ENCODE measurements at places on chromosomes 16 and 17.
A peak's percentile ranks its signal among the peaks of the same experiment; 100 is the strongest.

DNA sequence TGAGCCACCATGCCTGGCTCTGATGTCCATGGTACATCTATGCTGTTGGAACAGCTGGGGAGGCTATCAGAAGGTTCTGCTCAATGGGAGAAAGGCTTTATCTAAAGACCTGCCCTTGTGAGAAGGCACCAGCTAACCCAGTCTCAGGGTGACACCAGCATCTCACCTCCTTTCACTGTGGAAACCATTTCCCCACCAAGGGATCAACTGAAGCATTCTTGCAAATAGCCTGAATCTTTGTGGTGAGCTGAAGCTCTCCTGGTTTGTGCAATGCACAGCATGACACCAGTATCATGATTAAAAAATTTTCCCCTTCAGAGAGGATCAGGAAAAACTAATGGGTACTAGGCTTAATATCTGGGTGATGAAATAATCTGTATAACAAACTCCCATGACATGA lies 5.1 kb downstream of the CCL18 start:
- no peak for DNase-seq

DNA sequence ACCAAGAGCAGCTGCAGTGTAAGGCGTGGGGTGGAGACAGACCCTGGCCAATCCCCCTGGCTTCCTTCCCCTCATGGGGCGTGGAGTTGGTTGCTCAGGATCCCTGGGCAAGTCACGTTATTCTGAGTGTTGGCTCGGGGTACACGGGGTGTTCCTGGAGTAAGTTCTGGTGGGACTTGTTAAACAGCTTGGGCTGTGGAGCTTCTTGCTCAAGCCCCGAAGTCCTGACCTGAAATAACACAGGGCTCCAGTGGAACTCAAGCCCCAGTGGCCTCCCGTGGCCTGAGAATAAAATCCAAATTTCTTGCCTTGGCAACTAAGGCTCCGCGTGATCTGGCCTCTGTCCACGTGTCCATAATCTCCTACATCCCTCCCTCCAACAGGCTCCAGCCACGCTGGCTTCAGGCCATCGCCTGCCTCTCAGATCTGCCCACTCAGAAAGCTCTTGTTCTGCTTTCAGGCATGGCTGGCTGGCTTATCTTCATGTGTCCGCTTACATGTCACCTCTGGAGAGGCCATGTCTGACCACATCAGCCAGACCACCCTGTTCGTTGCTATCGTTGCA lies 49.3 kb upstream of the BCO1 start:
- no peak for DNase-seq

GRCh38 chr17:30084788-30085187 lies 31.8 kb upstream of the NSRP1 start:
- no peak for DNase-seq

DNA sequence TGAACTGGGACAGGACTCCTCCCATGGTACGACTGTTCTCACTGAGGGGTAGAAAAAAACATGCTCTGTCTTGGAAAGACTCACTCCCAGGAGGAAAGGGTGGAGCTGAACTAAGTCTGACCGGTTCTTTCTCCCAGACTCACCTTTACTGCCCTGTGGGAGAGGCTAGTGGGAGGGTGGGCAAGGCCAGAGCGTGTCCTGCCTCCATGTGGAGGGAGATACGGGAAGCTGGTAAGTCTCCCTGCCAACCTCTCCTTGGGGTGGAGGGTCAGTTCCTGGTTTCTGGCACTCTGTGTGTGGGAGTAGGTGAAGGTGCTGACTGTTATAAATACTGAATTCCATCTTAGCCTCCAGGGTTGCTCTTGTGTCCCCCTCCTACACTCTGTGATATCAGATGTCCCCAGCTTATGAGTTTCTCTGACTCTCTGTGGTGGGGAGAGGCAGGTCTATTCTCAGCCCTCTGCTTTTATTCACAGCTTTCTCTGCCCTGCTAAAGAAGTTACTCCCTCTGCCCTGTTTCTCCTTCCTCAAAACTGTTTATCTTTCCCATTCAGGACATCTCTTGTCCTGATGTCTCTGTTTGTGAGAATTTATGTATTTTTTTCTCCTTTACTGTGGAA lies 26.9 kb upstream of the FAM20A start:
- no peak for DNase-seq

DNA sequence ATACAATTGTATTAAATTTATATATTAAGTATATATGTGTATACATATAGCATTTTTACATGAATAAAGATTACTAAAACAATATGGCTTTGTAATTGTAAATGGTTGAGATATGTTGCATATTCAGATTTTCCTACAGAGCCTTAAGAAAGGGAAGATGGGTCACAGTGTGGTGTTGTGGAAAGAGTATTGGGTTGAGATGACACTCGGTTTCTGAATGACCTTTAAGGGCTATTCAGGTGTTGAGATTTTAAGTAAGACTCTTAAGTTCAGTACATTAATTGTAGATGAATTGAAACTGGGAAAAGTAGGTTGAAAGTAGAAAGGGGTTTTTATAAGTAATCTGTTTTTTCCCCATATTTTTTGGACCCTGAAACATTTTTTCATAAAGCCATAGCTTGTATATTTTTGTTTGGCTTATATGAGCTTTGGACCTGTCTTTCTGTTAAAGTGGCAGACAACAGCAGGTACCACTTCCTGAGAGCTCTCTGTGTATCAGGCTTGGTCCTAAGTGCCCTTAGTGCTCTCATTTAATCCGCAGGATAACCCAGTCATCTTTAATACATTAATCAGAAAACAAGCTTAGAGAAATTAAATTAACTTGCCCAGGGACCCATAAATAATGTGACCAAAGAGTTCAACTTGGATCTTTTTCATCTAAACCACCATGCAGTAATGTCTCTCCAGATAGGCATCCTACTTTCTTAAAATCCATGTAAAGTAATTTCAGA lies 48.5 kb upstream of the MRC2 start:
- DNase-seq: no peak

- no peak for DNase-seq
These were observed 2.3 kb downstream of the GALK1 start for GRCh38 chr17:75762513-75763268.

DNA sequence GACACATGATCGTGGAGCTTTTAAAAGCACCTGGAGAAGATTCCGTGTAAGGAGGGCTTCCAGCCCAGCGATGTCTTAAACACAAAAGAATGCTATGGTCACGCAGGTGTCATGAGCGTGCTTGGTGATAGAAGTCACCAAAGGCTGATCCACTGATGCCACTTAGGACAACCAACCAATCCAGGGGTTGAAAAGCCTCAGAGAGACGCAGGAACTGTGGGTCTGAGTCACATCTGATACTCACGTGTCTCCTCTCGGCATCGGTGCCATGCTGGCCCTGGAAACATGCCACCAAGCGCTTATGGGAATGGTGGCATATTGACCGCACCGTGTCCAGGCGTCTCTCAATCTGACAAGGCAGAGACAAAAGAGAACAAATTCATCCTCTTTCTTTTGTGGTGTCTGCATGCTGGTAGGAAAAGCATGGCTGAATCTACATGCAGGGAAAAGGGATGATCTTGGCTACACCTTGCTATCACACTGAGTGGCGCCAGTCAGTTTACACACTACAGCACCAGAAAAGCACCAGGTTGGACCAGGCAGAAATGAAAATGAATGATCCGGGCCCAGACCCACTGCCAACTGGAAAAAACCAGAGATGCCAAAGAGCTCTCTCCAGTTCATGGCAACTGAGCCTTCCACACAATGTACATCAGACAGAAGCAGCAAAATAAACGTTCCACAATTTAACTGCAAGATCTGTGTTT lies 38.0 kb downstream of the ARHGAP17 start:
- no peak for DNase-seq

GRCh38 chr17:50181144-50181543 lies 15.3 kb downstream of the SGCA start:
- no peak for DNase-seq

DNA sequence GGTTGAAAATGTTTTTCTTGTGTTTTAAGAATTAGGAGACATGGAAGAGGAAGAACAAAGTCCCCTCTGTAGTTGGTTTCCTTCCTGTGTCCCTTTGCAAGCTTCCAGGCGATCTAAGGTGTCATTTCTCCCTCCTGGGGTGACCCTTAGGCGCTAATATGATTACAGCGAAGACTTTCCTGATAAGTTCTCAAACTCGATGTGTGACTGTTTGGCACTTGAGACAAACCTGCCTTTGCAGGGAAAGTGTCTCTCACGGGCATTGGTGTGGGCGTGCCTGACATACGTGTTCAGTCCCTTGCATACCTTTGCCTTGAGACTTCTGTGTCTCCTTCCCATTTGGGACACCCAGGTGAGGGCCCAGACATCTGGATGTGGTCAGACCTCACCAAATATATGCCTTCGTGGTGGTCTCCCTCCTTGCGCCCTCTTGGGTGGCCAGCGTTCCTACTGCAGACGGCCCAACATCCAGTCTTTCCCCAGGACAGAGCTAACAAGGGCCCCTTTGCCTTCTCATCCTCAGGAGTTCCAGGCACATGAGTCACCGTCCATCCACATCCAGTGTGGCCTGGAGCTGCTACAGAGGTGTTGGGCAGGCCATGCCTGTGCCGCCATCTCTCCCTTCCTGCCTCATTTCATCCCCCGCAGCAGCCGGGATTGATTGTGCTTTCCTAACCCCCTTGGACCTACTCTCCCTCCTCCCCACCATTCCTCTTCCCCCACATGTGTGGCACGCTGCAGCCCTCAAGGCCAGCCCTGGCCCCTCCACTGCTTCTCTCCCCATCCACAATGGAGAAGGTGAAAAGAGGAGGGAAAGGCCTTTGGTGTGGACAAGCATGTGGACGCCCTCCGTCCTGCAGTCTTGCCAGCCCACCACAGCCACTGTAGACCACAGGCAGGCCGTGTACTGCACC lies 3.1 kb upstream of the JPT2 start:
- no peak for DNase-seq

- peak; percentile 85 for DNase-seq
These were observed 1.3 kb downstream of the MAZ start for GRCh38 chr16:29807426-29808218.

DNA sequence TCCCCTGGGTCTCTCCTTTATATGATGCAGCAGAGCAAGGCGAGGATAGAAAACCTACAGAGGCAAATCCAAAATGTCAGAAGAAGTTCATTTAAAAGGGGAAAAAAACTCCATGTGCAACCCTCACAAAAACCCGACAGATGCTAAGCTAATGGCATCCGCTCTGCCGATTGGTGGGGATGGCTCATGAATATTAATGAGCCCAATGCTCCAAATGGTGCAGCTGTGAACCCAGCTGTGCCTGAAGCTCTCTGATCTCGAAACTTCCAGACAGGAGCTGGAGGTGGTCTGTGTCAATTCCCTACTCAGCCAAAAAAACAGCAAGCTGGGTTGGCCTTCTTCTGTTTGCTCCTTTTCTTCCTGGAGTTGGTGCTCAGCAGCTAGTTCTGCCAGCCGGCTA lies 15.5 kb downstream of the SNX11 start:
- DNase-seq: no peak

DNA sequence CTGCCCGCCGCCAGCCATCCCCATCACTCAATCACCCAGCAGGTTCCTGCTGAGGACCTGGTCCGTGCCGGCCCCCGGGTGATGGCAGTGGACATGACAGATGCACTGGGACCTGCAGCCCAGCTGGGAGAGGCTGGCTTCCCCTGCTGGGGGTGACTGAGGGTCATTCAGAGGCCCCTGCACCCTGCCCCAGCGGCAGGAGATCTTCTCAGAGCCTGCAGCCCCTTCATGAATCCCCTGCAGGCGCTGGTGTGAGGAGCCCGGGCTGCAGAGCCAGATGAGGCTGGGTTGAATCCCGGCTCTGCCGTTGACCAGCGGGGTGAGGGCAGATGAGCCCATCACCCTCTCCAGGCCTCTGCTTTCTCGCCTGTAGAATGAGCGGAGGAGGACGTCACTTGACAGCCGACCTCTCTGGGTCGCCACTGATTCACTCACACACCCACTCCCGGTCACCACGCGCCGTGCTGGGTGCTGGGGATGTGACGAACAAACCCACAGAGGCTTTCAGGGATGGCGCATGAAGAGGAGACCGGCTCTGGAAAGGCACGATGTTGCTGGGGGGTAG lies 95.2 kb upstream of the CIBAR2 start:
- no peak for DNase-seq

DNA sequence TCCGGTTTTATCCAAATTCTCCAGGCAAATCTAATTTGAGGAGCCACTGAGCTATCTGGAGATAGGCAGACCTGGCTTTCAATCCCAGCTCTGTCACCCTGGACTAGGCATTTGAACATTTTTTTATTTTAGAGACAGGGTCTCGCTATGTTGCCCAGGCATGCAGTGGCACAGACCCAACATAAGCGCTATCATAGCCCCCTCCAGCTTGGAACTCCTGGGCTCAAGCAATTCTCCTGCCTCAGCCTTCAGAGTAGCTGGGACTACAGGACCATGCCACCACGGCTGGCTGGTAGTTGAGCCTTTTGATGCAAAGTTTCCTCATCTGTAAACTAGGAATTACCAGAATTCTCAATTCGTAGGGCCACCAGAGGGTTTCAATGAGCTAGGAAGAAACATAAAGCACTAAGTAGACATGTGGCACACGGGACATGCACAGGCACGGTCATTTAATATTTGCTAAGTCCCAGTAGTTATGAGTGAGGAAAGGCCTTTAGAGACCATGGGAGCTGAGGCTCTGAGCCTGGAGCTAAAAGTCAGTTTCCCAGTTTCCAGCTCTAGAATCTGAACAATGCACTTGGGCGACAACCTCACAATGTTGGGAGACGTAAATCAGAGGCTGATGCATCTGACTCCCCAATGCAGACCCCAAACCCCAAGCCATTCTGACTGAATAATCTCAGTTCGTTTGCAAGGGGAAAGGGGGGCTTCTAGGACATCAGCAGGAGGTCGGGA lies 1.1 kb downstream of the ELOB start:
- DNase-seq: no peak

DNA sequence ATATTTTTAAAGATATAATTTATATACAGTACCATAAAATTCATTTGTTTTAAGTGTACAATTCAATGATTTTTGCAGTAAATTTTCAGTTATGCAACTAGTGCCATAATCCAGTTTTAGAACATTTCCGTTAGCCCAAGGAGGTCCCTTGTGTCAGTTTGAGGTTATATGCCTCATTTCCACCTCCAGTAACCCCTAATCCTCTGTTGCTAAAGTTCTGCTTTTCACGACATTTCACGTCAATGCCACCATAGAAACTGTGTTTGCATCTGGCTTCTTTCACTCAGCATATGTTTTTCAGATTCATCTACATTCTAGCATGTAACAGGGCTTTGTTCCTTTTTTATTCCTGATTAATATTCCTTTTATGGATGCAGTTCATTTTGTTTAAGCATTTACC lies 42.4 kb upstream of the NUDT7 start:
- no peak for DNase-seq

GRCh38 chr16:1771864-1772361 lies 570 bp upstream of the NME3 start:
- no peak for DNase-seq

GRCh38 chr17:72682605-72683004 lies 409.9 kb downstream of the SLC39A11 start:
- no peak for DNase-seq

DNA sequence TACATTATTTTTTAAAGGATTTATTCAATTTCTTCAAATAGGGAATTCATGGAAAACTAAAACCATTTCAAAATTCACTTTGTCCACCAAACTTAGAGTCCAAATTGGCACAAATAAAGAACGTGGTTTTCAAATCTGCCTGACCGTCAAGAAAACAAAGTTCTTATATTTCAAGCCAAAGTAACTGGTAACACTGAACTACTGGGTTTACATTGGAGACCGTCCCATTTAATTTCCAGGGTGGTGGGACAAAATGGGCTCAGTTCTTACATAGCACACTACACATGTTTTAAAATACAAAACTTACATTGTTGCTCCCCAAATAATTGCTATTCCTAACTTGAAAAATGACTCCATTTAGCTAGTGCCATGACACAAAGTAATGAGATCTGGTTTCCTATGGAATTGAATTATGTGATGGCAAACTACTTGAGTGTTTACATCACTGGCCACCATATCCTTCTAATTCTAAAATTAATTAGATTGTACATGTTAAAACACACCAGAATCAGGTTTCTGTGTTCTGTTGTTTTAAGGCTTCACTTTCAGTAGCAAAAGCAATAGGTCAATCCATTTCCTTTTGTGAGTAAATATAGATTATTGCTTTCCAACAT lies 6.5 kb downstream of the PSME3IP1 start:
- DNase-seq: no peak

Data from stimulated activated CD4-positive, alpha-beta T cell treated with anti-CD3 and anti-CD28 coated beads, Interleukin-15, amount 100 ng/mL, for 48 hours (primary cell).